ENCODE measurements at places on chromosomes 13 and 19.

DNA sequence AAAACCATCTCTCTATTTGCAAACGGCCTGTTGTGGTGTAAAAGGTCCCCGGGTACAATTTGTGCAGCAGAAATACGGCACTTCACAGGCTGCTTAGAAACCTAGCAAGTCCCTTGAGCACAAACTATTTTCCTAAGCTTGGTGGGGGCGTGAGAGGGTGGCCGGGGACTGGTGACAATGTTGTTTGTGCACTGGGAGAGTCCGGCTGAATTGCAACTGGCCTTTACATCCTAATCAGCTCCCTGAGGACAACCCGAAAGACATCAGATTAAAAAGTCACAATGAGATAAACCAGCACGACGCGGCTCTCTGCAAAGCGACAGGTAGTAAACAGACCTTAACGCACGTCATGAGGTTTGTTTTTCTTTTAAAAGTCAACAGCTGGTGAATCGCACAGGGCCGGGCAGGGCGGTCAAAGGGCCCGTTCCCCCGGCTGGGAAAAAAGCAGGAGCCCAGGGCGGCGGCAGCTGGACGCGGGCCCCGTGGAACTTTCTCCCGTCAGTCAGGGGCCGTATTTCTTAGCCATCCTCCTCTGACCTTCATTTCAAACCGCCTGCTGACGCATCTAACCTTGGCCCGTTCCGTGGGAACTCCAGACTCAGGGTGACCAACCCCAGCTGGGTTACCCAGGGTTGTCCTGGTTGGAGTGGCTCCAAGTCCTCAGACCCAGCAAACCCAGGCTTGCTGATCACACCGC is 112.3 kb downstream of the GADD45B start:
- no peak for DNase-seq

DNA sequence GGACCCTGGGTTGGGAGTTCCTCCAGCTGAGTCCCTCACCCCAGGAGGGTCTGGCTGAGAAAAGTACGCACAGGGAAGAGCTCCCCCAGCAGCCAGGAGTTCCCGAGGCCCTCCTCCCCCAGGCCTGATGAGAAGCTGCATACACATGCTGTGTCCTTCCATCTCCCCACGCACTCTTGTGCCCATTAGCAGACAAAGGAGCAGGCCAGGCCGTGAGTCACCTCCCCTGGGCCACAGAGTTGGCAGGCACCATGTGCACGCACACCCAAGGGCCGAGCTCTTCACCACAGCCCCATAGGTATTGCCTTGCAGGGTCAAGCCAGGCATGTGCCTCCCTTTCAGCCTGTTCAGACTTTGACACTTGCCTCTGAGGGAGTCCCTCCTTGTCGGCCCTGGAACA is 17.5 kb downstream of the MAU2 start:
- no peak for DNase-seq

GRCh38 chr19:5960005-5961001 is 17.6 kb downstream of the RANBP3 start:
- no peak for DNase-seq

DNA sequence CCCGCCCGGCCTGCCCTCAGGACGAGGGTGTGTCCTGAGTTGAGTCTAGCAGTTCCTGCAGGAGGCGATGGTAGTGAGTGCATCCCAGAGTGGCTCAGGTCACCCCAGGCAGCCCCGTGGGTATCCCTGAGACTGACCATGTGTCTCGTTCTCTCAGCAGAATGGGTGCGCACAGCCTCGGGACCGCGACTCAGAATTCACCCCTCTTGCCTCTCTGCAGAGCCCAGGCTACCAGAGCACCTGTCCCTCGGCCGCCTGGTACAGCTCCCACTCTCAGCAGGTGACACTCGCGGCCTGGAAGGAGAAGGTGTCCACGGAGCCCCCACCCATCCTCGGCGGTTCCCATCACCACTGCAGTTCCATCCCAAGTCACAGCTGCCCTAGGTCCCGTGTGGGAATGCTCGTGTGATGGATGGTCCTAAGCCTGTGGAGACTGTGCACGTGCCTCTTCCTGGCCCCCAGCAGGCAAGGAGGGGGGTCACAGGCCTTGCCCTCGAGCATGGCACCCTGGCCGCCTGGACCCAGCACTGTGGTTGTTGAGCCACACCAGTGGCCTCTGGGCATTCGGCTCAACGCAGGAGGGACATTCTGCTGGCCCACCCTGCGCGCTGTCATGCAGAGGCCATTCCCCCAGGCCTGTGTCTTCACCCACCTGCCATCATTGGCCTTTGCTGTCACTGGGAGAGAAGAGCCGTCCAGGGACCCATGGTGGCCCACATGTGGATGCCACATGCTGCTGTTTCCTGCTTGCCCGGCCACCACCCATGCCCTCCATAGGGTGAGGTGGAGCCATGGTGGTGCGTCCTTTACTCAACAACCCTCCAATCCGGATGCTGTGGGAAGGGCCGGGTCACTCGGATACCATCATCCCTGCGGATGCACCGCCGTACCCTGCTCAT is 87.1 kb upstream of the MCF2L start:
- no peak for DNase-seq

DNA sequence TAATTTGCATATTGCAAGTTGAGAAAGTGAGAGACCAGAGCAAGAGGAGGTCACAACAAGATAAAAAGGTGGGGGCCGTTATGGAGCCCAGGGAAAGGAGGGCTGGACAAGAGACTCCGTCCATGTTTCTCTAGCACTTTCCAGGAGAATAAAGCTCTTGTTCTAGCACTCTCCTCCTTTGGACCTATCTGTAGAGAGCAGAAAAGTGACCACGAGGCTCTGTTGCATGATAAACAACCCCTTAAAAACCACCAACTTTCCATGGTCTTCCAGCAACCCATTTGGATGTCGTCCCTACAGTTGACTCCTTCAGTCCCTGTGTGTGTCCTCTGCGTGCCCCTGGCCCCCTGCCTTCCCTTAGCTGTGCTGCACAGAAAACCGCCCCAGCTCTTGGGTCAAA is 4.1 kb upstream of the ARL11 start:
- DNase-seq, result no peak

- no peak for DNase-seq
Measured at GRCh38 chr19:18483119-18483890, 38.6 kb downstream of the ELL start.
